Stimulated activated CD4-positive, alpha-beta T cell treated with anti-CD3 and anti-CD28 coated beads, Interleukin-15, amount 100 ng/mL, for 1 hour (primary cell): ENCODE measurements at places on chromosomes 5 and 9.

DNA sequence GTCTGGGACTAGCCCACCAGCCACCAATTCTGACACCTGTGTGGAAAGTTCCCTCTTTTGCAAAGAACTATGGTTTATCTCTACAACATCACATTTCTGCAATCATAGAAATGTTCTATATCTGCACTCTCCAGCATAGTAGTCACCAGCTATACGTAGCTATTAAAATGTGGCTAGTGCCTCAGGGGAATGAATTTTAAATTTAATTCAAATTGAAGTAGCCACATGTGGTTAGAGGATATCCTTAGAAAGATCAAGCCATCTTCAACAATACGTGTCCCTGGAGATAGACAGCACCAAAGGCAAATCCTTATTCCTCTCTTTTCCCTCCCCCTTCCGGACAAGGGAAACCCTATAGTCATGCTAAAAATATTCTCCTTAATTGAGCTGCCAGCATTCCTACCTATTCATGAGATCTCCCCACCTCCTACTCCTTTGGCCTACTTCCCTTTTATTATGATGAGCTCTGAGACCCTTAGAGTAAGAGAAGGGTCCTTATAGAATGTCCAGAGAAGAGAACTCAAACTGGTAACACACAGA, 11.1 kb downstream of the LCP2 start:
- no peak for DNase-seq

DNA sequence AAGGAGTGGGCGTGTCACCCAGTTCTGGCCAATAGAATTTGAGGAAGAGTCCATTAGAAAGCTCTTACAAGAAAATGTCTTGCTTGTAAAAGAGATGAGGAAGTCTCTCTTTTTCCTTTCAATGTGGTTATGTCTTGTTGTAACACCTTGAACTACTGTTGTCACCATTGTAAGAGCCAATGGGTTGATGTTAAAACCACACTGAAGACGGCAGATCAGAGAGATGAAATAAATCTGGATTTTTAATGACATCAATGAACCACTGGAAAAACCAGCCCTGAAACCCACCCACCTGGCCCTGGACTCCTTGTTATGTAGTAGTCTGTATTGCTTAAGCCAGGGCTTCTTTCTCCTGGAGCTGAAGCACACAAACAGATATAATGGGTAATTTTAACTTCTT, 83.8 kb upstream of the ERCC6L2 start:
- DNase-seq = no peak

DNA sequence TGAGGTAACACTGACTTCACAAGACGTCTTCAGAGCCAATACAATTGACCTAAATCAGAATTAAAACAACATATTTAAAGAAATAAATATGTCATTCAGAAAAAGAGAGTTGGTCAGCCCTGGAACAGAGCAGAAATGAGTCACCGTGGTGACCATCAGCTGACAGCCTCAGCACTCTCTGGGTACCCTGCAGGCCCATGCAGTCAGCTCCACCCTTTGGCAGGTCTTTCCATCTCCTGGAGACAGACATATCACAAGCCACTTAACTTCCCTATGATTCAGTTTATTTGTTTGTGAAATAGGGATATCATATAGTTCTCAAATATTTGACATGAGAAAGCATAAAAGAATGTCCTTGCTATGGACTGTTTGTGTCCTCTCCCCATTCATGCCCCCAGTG, 151.6 kb upstream of the MEF2C start:
- DNase-seq = no peak

DNA sequence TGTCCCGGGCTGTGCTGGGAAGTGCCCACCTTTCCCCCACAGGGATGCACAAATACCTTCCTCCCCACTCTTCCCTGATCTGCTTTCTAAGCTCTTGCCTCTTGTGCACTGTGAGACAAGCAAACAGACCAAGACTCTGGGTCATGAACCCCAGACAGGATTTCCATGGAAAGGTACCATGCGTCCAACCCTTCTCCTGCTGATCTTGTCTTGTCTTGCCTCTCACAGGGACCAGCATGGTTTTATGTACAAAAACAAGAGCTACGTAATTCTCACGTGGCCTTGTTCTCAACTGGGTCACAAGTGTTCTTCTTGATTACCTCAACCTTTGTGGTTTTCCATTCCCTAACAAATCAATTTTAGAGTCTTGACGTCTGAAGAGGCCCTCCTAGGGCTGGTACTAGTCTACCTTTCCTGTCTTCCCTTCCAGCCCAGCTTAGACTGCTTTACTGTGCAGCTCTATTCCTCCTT, 176.5 kb upstream of the MAP3K1 start:
- DNase-seq = no peak

DNA sequence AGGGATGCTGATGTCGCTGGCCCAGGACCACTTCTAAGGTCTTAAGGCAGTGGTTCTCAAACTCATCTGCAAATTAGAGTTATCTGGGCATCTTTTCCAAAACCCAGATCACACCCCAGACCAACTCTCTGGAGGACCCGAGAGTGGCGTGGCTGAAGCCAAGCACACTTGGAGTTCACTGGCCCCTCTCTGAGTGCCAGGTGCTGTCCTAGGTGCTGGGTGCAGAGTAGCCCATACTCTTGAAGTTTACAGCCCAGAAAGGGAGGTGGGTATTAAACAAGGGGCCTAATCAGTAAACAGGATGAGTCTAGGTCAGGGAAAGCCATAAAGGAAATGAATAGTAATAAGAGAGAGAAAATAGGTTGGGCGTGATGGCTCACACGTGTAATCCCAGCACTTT, 17.6 kb downstream of the CAMK2A start:
- no peak for DNase-seq

- DNase-seq = no peak
Observed at GRCh38 chr9:90287567-90288274, 354.9 kb downstream of the DIRAS2 start.

- no peak for DNase-seq
Observed at GRCh38 chr5:72402381-72402890, 82.3 kb downstream of the PTCD2 start.
